Fibroblast of the conjunctiva (primary cell): ENCODE measurements at places on chromosomes 5 and 9.

GRCh38 chr5:79236970-79237739 is 1.2 kb downstream of the JMY start:
- DNase-seq, result no peak

DNA sequence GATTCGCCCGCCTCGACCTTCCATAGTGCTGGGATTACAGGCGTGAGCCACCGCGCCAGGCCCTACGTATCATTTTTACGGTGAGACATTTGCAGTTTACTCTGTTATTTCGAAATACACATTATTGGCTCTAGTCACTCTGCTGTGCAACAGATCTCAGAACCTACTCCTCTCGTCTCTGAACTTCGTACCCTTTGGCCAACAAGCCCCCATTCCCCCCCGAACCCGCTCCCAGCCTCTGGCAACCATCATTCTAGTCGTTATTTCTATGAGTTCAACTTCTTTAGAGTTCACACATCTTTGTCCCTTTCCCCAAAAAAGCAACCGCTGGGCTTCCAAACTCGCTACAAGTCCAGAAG is 735 bp downstream of the PTGR1 start:
- no peak for DNase-seq

GRCh38 chr9:16551692-16552091 is 318.8 kb downstream of the BNC2 start:
- DNase-seq, result no peak

DNA sequence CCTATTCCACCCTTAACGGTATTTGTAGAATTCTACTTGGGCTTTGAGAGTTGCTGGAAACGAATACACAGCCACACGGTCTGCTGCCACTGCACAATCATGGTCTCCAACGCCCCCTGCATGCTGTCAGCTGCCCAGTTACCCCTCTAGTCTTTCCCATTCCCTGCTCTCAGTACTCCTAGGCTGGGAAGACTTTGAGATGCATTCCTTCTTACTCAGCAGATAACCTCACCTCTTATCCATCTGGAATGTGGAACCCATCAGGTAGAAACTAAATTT is 92.8 kb downstream of the ANKH start:
- no peak for DNase-seq

DNA sequence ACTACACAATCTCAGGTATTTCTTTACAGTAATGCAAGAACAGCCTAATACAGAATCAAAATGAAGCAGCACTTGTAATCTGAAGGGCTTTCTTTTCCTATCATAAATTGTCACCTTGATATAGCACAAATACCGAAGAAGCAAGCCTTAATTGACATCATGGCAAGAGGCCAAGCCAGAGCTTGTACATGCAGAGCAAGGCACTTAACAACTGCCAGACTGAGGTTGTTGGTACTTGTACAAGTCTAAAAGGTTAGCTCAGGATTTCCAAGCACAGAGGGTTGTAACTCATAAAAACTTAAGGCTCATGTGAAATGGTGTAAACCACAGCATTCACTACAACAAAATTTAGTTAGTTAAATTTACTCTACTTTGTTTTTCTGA is 158.8 kb upstream of the SPEF2 start:
- DNase-seq, result no peak

- no peak for DNase-seq
Measured at GRCh38 chr9:2800394-2801179, 43.3 kb downstream of the PUM3 start.

GRCh38 chr9:90029996-90030395 is 425.2 kb downstream of the GADD45G start:
- no peak for DNase-seq

- DNase-seq, result no peak
Measured at GRCh38 chr5:55829956-55830355, 21.2 kb upstream of the IL31RA start.

- DNase-seq, result no peak
Measured at GRCh38 chr9:107710546-107710945, 221.0 kb upstream of the KLF4 start.

DNA sequence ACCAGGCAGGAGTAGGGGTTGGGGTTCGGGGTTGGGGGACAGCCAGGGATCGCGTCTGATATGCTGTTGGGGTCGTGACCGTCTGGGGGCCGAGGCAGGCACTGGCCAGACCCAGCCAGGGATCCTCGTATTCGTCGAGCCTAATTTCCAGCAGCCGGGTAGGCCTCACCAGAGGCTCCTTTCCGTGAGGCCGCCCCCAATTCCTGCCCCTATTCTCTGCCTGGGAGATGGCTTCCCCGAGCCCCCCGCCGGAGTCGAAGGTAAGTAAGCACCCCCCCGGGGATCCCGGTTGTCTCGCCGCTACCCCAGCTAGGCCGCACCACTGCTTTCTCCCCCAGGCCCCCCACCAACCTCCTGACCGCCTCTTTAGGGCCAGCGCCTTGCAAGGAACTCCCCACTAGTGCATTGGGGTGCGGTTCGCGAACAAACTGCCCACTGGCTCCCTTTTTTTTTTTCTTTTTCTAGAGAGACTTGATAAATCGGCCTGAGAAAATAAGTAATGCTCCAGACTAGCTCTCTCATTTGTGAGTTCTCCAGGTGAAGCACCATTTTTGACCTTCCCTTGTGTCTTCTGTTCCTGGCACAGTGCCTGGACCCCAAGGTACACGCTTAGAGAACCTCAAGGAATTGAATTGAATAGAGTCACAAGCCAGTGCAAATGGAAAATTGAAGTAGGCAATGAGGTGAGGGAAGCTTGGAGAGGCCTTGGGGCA is 435 bp downstream of the ZNF189 start:
- DNase-seq, result no peak

GRCh38 chr5:168706655-168707069 is 127.5 kb upstream of the PANK3 start:
- DNase-seq, result no peak

GRCh38 chr9:120252248-120252647 is 327.7 kb downstream of the CDK5RAP2 start:
- DNase-seq, result no peak

- no peak for DNase-seq
Measured at GRCh38 chr9:98255061-98255577, 330 bp downstream of the TBC1D2 start.

- DNase-seq, result peak; percentile 24
Measured at GRCh38 chr5:134227259-134227658, 1.4 kb upstream of the PPP2CA start.

- no peak for DNase-seq
Measured at GRCh38 chr9:20112205-20112783, 323.5 kb upstream of the SLC24A2 start.

DNA sequence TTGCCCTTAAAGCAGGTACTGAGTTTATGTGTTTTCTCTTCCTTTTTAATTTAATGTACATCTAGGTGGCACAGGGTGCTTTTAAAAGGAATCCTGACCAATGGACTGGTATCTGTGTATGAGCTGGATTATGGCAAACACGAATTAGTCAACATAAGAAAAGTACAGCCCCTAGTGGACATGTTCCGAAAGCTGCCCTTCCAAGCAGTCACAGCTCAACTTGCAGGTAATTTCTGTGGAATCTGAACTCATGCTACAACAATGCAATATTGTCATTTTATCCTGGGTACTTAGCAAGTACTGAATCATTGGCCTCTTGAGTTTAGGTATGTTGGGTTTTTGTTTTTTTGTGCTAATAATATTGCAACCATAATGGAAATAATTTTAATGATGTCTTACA is 14.4 kb upstream of the TMOD1 start:
- DNase-seq, result no peak

DNA sequence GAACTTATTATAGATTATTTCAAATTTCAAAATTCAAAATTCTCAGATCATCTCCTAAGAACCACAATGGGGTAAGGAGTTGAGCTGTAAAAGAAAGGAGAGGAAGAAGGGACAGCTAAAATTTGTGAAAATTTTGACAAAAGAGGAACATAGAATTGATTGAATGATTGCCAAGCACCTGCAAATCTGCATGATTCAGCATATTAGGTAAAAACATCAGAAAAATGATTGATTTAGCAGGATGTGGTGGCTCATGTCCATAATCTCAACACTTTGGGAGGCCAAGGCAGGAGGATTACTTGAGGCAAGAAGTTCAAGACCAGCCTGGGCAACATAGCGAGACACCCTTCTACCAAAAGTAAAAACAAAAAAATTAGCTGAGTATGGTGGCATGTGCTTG is 14.3 kb downstream of the TMEM161B start:
- DNase-seq, result no peak

- no peak for DNase-seq
Measured at GRCh38 chr5:177130211-177131018, 3.2 kb upstream of the NSD1 start.

GRCh38 chr9:14827805-14828204 is 82.4 kb downstream of the FREM1 start:
- DNase-seq, result no peak

DNA sequence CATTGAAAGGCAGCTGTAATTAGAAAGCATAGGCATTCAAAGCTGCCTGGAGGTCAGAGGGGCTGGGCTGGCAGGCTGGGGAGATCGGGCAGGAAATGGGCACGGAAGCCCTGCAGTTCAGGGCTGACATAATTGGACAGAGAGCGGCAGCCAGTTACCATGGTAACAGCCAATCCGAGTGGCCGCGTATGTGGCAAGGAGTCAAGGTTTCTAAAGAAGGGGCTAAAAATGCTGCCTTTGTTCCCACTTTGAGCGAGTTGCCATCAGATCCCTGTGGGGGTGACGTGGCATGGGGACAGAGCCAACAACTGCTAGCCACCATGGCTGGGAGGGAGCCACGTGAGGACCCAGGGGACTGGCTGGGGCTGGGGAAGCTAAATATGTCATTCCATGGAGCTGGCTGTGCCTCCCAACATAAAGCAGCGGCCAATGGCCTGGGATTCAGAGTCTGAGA is 44.7 kb upstream of the NDFIP1 start:
- no peak for DNase-seq

- DNase-seq, result no peak
Measured at GRCh38 chr9:136560586-136560985, 14.7 kb upstream of the NOTCH1 start.

DNA sequence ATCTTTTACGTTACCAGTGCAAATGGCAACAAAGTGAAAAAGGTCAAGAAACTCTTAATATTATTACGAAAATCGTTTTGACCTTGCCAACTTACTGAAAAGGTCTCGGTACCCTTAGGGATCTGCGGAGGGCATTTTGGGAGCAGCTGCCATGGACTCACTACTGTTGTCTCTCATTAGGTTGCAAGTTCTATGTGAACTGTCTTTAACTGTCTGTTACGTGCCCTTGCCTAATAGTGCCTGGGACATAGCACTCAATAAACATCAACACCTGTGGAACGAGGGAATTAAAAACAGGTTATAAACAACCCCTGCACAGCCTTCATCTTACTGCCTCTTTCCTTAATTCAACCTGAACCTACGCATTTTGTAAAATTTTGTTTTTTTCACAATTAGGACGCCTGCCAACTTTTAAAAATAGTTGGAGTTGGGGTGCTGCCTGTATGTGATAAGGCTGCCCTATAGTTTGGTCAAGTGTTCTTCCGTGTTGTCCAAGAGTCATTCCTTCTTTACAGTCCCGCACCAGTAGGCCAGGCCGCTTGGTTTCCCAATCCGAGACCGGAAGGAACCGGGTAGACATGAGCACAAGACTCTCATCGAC is 527 bp upstream of the SREK1 start:
- no peak for DNase-seq

DNA sequence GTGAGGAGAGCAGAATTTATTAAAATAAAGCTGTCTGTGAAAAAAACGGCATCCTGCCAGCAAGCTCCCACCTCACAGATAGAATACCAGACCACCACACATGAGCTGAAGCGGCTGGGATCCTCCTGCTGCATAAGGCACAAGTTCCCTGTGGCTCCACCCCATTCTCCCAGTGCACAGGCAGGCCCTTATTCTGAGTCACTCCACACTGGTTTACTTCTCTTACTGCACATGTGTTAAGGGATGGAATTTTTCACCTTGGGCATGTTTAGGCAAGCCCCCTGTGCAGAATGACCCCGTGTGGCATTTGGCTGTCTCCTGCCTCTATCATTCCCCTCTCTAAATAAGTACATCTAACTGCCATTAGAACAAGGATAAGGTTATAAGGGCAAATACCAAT is 115.0 kb upstream of the ELAVL2 start:
- DNase-seq, result no peak
